Mesenchymal stem cell (in vitro differentiated cells and primary cell): ENCODE measurements at places on chromosomes 6 and 20.
A peak's percentile ranks its signal among the peaks of the same experiment; 100 is the strongest.

- no peak for DNase-seq
These were observed 55.3 kb downstream of the DLL1 start for GRCh38 chr6:170235391-170236125.

- DNase-seq = peak; percentile 54
These were observed 77.9 kb downstream of the TNFAIP3 start for GRCh38 chr6:137944793-137945498.

DNA sequence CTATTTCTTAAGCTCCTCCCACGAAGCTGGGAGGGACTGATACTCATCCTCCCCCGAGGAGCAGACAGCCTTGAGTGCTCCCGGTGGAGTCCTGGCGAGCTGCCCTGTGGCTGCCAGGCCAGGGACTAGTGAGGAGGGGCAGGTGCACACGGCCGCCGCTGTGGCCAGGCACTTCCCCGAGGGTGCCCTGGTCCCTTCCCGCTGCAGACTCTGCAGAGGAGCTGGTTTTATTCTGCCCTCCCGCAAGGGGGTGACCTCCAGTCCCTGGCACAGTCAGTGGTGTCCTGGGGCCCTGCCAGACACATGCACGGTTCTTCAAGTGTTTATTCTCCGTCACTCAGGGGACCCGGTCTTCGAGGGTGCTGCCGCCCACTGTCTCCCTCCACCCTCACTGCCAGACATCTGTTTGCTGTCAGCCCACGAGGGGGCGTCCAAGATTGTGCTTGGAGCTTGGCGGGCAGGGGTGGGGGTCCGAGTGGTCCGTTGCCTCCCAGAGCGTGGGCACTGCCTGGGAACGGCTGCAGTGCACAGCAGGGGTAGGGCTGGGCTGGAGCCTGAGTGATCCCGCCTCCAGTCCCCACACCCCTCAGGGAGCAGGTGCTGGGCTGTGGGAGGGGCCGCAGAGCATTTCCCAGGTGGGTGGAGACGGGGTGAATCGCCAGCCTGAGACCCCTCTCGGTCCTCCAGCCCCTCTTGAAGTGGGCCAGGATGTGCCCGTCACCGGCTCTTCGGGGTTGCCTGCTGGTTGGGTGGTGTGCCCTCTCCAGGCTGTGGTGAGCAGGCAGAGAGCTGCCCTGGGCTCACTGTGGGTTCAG is 3.1 kb upstream of the CABLES2 start:
- DNase-seq = peak; percentile 30

DNA sequence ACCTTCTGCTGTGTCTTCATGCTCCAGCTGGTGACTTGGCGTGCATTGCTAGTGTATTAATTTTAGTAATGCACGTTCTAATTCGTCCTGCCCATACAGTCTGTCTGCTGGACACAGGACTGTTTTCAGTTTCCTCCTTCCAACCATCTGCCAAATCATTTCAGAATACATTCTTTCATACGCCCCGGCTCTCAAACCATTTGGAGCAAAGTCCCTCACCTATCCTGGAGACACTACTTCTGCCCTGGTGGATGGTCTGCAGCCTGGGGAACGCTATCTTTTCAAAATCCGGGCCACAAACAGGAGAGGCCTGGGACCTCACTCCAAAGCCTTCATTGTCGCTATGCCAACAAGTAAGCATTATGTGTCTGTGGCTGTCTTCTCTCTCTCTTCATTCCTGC is 60.5 kb downstream of the FNDC1 start:
- DNase-seq = no peak

GRCh38 chr6:12077021-12077710 is 65.1 kb downstream of the HIVEP1 start:
- DNase-seq = no peak

GRCh38 chr20:35560541-35560940 is 18.7 kb downstream of the ERGIC3 start:
- DNase-seq = no peak

DNA sequence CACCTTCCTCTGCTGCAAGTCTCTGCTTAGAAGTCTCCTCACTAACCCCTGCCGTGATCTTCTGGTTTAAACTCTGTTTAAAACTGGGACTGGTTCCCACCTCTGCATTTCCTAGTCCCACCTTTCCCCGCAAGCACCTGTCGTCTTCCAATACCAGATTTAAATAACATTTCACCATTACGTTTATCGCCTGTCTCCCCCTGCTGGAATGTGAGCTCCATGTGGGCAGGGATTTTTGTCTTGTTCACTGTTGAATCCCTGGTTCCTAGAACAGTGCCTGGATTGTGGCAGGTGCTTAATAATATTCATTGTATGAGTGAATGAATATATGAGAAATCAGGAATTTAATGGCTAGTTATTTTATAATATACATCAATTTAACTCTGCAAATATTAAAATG is 2.7 kb downstream of the GUCA1A start:
- DNase-seq = no peak

DNA sequence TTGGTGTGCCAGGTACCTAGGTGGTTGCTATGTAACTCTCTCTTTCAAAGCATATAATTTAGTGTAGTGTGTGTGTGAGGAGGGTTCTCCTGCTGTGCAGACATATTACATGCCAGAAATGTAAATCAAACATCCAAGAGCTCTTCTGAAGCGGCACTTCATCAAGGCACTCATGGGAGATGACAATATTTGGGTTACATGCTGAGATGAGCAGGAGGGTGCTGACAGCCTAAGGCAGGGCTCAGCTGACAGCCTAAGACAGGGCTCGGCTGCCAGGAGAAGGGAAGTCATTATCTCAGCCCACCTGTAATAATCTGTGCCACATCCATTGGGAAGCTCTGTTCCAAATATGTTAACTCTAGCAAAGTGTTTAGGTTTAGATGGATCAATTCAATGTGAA is 39.1 kb downstream of the ADGRF5 start:
- DNase-seq = no peak

- peak; percentile 37 for DNase-seq
These were observed 4.3 kb downstream of the SCUBE3 start for GRCh38 chr6:35218021-35218420.

- peak; percentile 55 for DNase-seq
These were observed 1.9 kb downstream of the PNRC1 start for GRCh38 chr6:89082486-89082891.

GRCh38 chr20:21090721-21091120 is 15.4 kb downstream of the LINC00237 start:
- DNase-seq = no peak

DNA sequence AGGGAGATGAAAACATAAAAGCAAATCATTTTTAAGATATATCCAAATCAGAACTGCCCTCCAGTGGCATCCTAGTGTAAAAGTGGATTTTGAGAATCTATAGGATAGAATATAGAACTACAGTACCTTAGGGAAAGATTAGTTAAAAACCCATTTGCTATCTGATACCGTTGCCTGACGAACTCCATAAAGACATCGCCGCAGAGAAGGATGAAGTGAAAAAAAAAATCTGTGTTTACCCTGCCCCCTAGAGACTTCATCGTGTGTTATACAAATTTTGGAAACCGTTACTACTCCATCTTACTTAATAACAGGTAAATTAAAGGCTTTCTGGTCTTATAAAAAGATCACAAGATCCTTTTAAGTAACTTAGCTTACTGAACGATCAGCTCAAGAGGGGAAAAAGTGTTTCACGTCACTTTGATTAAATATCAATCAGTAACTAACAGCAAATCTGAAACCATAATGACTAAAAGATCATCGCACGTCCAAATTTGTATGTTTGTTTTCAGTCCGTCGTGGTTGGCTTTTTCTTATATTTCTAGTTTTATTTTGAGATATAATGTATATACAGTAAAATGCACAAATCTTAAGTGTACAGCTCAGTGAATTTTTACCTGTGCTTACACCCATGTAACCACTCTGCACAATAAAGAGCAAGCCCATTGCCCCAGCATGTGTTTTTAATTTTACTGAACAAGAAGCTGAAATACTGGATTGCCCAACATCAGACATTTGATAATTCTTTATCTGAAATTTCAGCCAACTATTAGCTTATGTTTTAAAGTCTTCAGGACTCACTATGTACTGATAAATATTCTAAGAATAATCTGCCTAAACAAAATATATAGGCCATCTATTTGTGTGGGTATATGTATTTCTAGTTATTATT is 881 bp upstream of the MCM3 start:
- DNase-seq = no peak

- no peak for DNase-seq
These were observed 18.6 kb upstream of the HBS1L start for GRCh38 chr6:135073217-135073616.

GRCh38 chr20:7710440-7710839 is 229.8 kb downstream of the HAO1 start:
- no peak for DNase-seq

GRCh38 chr6:34543421-34543820 is 12.7 kb downstream of the SPDEF start:
- peak; percentile 41 for DNase-seq

DNA sequence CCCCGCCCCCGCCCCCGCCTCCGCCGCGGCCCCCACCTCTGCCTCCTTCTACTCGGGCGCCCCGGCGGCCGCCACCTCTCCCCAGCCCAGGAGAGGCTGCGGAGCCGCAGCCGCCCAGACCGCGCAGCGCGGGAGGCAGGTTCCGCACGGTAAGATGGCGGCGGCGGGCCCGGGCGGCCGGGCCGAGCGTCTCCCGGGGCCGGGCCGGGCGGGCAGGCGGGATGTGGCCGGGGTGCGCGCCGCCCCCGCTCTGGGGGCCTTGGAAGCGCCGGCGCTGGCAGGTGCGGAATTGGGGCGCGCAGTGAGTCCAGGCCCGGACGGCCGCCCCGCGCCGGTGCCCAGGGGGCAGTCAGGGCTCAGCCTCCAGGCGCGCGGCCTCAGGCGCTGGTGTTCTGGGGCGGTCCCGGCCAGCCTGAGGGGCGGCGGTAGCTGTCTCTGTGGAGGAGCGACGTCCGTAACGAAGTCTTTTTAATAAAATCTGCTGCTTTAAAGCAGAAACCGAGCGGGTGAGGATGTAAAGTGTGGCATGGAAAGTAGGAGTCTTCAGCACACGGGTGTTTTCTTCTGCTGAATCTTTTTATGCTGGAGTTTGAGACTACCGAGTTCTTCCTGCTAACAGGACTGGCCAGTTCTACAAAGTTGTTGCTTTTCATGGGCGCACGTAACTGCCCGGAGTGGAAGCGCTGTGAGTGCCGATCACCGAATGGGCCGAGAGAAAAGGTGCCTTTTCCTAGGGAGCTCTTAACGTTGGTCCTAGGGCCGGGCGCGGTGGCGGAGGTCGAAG is at the start of gene GID8:
TSS of gene GID8 (plus strand) at position 43 of the 784 bp plus-strand sequence. CDS start 3,356 bp downstream, outside the sequence.
- peak; percentile 74 for DNase-seq
